ENCODE measurements at places on chromosomes 2 and 18. TPM values are rescaled to one million over a fixed set of nuclear protein-coding genes. Genes with fewer than 3 reads are reported as not detected.

- DNase-seq, result no peak
These were observed 781.3 kb upstream of the NRXN1 start for GRCh38 chr2:51813247-51813646.

Gene TUBA3E
- 0.05 TPM for total RNA-seq

Gene HRH4
- 0.24 TPM for total RNA-seq

GRCh38 chr2:191385416-191386160 lies 140.4 kb downstream of the MYO1B start:
- no peak for DNase-seq

- no peak for DNase-seq
These were observed 141.5 kb downstream of the ZNF516 start for GRCh38 chr18:76353500-76353899.

- peak; percentile 73 for DNase-seq
These were observed 1.6 kb downstream of the SPRED2 start for GRCh38 chr2:65430603-65431420.

- no peak for DNase-seq
These were observed 661.7 kb upstream of the NRXN1 start for GRCh38 chr2:51693640-51694039.

Gene OR6B2
- total RNA-seq, result not detected

DNA sequence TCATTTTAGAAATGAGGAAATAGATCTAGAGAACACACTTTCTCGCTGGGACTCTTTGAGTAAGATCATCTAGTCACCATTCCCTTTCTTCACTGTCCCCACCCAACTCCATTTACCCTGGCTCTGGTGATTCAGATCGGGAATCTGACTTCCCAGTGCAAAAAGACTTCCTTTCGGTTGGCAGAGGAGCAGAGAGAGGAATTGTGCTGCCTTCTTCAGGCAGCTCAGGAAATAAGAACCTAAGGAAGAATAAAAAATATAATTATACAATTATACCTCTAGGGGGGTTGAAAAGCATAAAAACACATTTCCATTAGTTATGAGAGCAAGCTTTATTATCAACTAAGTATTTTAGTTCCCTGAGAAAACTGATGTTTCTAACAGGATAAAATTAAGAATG lies 9.3 kb upstream of the MPP4 start:
- DNase-seq, result no peak

- DNase-seq, result no peak
These were observed 12.2 kb downstream of the ZFP36L2 start for GRCh38 chr2:43214253-43214652.

GRCh38 chr2:48844417-48845155 lies 89.1 kb upstream of the LHCGR start:
- DNase-seq, result no peak

DNA sequence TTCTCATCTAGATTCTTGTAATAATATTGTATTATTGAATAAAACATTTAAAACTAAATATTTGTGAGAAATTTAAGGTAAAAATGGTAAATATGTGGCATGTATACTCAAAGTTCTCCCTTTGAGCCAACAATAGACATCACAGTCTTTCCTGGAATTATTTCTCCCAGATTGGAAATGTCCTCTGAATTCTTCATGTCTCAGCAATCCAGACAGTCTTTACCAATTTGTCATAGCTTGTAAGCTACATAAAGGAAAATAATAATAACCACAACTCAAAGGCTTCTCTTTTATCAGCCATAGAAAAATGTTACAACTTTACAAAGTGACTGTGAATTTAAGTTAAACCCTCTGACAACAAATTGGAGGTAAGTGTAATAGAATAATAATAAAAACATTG lies 784.9 kb downstream of the EPHA4 start:
- DNase-seq, result no peak

DNA sequence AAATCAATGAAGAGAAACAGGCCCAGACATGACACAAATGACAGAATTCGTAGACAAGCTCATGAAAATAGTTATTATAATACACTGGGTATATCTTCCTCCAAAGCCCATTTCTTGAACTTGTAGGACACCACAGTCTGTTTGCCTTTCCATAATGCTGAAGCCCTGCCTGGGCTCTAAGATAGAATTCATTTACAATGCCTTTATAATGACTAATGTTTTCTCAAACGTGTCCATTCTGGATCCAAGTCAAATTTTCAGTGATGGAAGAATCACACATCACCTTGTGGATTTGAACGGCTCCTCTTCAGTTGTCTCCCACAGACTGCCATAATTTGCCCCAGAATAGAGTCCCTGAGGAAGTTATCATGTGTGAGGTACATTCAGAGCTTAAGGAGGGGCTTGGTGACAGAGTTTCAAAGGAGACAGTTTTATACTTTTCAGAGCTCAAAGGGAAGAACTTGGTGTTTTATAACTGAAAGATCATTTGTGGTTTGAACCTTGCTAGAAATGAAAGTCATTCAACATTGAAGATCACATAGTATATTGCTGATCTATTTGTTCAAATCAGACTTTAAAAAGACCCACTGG lies 38.2 kb downstream of the CASP8 start:
- DNase-seq, result no peak

DNA sequence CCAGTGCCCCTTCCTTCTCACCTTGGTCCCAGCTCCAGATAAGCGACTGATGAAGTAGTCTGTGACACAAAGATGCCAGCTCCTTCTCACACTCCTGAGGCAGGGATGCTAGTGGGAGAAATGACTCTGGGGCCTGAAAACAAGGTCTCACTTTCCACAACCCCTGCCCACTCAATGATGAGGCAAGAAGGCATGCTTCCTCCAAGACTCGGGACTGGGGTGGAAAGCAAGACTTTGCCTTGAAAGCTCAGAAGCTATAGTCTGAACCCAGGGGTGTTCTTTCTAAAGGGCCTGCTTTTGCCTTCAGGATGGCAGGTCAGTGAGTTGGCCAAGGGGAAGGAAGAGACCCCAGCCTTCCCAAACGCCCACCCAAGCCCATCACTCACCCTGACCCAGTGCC lies 1.4 kb downstream of the CCDC142 start:
- DNase-seq, result no peak

Gene TCF23
- total RNA-seq, result 0.14 TPM

GRCh38 chr2:136331226-136331625 lies 213.3 kb upstream of the CXCR4 start:
- no peak for DNase-seq

DNA sequence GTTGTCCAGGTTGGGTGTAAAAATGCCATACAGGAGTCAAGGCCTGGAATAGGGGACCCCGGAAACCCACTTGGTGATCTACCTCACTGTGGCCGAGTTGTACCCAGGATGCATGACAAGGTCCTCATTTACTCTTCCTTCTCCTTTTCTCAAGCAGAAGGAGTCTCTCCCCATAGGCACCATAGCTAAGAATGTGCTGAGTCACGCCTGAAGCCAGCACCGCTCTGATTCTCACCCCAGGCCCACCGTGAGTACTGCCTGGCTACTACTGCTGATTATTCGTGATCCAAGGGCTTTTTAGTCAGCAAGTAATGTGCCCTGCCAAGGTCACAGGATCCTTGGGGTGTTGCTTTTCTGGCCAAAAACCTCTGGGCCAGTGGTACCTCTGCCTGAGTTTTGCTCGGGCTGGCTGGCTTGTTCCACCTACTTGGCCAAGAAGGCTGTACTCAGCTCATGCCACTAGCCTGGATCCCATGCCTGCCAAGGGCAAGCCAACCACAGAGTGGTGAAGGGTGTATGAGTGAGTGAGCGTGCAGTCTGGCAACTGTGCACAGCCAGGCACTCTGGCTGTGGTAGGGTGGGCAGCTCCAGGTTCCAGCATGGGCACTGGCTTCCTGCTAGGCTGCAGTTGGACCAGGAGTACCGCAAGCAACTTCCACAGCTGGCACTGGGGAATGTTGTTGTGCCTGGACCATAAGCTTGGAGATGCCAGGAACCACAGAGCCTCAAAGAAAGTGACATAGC lies 650.1 kb upstream of the VRK2 start:
- DNase-seq, result no peak

GRCh38 chr2:15127876-15128275 lies 433.3 kb downstream of the NBAS start:
- no peak for DNase-seq

Gene STARD7
- 94.5 TPM for total RNA-seq

GRCh38 chr2:127118038-127118437 lies 11.1 kb upstream of the BIN1 start:
- DNase-seq, result no peak

DNA sequence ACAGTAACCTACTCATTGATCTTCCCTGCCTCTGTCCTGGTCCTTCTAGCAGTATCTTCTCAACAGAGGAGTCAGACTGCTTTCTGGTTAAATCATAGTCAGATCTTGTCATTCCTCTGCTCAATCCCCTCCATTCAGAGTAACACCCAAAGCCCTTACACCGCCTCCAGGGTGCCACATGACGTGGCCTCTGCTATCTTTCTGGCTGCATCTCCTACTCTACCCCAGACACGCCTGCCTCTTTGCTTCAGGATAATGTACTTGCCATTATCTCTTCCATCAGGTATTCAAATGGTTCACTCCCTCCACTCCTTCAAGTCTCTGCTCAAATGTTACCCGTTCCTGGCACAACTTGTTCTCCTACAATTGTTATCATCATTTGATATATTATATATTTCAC lies 36.3 kb upstream of the ACVR2A start:
- no peak for DNase-seq

DNA sequence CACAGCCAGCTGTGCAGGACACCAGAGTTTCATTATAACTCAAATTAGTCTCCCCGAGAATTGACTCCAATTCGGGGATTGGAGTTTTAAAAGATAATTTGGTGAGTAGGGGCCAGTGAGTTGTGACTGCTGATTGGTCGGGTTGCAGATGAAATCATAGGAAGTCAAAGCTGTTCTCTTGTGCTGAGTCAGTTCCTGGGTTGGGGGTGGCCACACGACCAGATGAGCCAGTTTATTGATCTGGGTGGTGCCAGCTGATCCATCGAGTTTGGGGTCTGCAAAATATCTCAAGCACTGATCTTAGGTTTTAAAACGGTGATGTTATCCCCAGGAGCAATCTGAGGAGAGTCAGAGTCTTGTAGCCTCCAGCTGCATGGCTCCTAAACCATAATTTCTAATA lies 82.7 kb upstream of the SLC66A3 start:
- no peak for DNase-seq

DNA sequence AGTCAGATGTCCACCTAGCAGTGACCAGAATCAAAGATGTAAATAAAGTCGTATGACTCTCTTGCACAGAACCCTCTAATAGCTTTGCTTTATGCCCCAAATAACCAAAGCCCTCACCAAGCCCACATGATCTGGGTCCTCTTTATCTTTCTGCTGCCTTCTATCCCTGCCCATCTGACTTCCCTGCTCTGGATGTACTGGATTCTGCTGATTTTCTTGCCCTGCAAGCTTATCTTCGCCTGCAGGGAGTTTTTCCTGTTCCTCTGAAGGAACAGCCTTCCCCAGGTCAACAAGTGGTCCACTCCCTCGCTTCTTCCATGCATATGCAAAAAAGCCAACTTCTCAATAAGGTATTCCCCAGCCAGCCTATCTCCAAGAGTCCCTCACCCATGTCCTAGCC lies 18.7 kb downstream of the IL36B start:
- DNase-seq, result no peak

- DNase-seq, result peak; percentile 42
These were observed 145.6 kb downstream of the TGIF1 start for GRCh38 chr18:3595369-3596273.

Gene KCNK3
- total RNA-seq, result 0.05 TPM

- DNase-seq, result no peak
These were observed 53.8 kb downstream of the COL6A3 start for GRCh38 chr2:237359894-237360780.

DNA sequence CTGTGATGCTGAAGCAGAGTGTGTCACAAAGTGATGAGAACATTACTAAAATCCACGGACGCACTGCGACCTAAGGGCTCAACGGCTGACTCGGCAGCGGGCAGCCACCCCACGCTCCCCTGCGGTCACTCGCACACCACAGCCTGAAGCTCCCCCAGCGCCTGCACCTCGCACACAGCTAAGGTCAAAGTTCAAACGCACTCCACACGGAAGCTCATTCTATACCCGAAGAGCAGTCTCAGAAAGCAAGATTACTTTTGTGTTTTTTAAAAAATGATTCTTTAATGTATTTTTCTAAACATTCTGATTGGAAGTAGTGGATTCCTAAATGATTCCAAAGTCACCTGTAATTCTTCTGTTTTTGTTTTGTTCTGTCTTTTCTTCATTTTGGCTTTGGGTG lies 21.7 kb downstream of the ASPRV1 start:
- no peak for DNase-seq

Gene MC2R
- 0.05 TPM for total RNA-seq

Gene FNDC4
- 0.85 TPM for total RNA-seq

DNA sequence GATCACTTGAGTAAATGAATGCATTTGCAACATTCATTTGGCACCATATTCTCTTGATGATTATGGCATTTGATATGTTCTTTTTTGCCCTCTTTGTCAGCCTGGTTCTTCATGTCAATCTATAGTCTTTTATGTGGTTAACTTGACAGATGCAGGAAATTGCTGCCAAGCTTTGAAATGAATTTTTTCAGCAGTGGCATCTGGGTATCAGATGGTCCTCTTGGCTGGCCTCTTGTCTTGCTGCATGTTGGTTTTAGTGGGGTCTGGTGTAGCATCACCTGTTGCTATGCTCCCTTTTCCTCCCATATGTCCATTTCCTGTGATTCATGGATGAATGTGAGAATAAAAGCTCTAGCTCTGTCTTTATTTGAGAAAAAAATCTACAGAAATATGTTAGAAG lies 119.9 kb downstream of the DPP4 start:
- peak; percentile 69 for DNase-seq

- DNase-seq, result no peak
These were observed 146.0 kb upstream of the MAP3K20 start for GRCh38 chr2:172929644-172930043.

Gene SLC38A11
- total RNA-seq, result 0.05 TPM

GRCh38 chr2:120769787-120770120 lies 34.1 kb downstream of the GLI2 start:
- no peak for DNase-seq

Gene TGOLN2
- 27.4 TPM for total RNA-seq

Gene ASTL
- 0.42 TPM for total RNA-seq

Gene SH3RF3
- 3.2 TPM for total RNA-seq
